Stimulated activated CD4-positive, alpha-beta T cell treated with anti-CD3 and anti-CD28 coated beads, Interleukin-12 subunit alpha, Interleukin-12 subunit beta, amount 100 ng/mL, for 4 hours (primary cell): ENCODE measurements at places on chromosomes 1 and 21.
A peak's percentile ranks its signal among the peaks of the same experiment; 100 is the strongest.

- no peak for DNase-seq
These were observed 37.9 kb upstream of the PTPRF start for GRCh38 chr1:43492826-43493225.

GRCh38 chr1:59132295-59132694 is 164.6 kb upstream of the FGGY start:
- DNase-seq: no peak

DNA sequence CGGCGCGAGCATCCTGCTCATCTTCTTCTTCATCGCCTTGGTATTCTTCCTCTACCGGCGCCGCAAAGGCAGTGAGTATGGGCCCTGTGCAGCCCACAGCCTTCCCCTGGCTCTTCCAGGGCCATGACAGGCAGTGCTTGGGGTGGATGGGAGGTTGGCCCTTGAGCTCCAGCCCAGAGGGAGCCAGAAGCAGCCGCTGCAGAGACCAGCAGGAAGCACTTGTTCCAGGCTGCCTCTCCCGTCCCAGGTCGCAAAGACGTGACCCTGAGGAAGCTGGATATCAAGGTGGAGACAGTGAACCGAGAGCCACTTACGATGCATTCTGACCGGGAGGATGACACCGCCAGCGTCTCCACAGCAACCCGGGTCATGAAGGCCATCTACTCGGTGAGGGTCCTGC is 87.3 kb upstream of the CD1D start:
- DNase-seq: no peak

- DNase-seq: peak; percentile 8
These were observed 165.7 kb downstream of the NCAM2 start for GRCh38 chr21:21163904-21164303.

DNA sequence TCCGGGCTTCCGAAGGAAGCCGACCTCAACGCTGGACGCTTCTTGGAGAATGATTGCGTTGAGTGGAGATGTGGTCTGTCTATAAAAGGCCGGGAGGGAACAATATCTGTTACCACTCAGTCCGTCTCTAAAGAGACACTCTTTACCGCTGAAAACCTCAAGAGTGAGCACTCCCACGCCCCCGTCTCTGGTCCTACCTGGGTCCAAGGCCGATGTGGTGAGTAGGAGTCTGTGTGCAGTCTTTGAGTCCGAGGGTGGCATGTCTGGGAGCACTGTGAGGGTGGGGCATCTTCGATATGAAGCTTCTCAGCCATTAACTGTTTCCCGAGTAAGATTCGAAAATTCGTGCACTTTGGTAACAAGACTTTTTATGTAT is 576 bp downstream of the ZFP69 start:
- peak; percentile 18 for DNase-seq

DNA sequence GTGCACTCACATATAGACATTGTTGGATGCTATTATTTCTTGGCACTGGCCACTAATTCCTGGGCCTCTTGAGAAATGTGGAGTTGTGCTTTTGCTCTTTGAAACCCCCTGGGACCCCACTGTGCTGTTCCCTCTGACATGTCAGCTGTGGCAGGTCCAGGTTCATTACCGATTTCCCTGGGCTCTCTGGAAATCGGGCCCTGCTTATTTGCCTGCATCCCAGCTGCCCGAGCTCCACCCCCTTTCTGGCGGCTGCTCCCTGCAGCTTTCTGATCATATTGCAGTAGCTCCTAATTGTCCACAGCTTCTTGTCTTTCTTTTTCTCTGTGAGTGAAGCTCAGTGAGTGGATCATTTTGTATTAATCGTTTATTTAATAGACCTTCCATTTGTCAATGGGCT is 183.7 kb upstream of the FAM78B start:
- DNase-seq: no peak

GRCh38 chr1:203796236-203796605 is 798 bp downstream of the ZBED6 start:
- DNase-seq: peak; percentile 15

DNA sequence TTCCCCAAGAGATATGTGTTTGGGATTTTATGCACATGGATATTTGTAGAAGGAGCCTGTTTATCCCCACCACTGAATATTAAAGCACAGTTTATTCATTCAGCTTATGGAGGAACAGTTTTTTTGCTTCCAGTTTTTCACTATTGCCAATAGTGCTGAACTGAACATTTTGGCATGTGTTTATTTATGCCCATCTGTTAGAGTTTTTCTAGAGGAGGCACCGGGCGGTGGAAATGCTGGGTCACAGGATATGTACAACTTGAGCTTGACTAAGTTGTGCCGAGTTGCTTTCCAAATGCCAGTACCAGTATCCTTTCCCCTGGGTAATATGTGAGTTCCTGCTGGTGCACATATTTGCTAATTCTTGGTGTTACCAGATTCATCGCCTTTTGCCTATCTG is 111.3 kb downstream of the GREM2 start:
- DNase-seq: no peak

DNA sequence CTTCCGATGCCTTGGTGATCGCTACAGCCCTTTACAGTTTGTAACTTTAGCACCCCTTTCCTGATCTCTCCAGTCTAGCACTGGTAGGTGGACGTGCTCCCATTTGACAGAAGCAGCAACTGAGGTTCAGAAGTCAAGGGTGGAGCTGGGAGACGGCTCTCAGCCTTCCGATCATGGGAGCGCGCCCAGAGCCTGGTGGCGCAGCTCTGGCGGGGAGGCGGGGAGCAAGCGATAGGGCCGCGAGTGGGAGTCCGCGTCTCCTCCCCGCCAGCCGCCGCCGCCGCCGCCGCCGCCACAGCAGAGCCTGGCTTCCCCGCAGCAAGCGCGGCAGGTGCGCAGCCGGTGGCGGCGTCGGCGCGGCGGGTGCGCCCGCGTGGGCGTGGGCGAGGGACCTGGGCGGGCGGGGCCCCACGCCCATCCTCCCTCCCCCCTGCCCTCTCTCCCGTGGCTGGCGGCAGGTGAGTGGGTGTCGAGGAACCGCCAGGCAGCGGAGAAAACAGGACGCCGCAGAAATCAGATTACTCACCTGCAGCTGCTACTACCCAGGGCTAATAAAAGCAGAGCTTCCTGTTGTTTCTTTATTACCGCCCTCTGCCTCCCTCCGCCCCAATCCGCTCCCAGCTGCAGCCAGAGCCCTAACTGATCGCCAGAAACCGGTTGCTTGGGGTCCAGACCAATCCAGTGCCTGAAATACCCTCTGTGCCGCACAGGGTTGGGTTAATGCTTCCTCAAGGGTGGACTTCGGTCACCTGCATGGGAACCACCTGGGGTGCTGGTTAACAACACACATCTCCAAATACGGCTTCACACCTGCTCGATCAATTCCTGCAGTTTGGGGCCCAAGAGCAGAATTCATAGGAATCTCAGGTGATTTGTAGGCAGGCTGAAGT is 60.2 kb upstream of the ID3 start:
- peak; percentile 69 for DNase-seq

- no peak for DNase-seq
These were observed 611.7 kb downstream of the LMO4 start for GRCh38 chr1:87940421-87940820.

- DNase-seq: no peak
These were observed 35.6 kb downstream of the TMEM63A start for GRCh38 chr1:225846331-225847310.

DNA sequence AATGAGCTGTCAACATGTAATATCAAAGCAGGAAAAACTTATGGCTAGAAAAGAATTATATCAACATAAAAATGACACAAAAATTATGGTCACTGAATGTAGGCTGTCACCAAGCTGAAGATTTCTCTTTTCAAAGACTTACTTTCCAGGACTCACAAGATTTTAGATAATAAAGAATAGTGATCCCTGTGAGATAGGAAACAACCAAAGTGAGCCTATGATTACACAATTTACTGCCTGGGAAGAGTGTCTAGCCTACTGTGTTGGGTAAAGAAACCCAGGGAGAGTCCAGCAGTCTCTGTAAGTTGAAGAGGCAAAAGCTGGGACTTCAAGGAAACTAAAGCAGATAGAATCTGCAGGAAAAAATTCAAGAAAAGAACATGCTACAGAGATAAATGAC is 20.2 kb upstream of the RGS1 start:
- no peak for DNase-seq

- no peak for DNase-seq
These were observed 1.8 kb downstream of the SUMO3 start for GRCh38 chr21:44815852-44816628.

DNA sequence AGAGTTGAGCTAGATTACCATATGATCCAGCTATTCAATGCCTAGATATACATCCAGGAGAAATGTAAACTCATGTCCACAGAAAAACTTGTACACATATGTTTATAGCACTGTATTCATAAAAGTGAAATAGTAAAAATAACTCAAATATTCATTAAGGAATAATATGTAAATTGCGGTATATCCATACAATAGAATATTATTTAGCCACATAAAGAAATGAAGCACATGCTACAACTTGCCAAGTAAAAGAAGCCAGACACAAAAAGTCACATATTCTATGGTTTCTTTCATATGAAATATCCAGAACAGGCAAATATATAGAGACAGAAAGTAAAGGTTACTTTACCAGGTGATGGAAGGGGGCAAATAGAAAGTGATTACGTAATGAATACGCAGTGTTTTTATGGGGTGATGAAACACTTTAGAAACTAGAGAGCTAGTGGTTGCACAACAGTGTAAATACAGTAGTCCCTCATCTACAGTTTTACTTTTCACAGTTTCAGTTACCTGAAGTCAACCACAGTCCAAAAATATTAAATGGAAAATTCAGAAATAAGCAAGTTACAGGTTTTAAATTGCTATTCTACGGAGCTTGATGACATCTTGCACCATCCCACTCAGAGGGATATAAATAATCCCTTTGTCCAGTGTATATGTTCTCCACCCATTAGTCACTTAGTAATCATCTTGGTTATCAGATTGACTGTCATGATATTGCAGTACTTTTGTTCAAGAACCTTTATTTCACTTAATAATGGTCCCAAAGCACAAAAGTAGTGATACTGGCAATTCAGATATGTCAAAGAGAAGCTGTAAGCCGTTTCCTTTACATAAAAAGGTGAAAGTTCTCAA is 62.3 kb downstream of the ZNF644 start:
- no peak for DNase-seq

DNA sequence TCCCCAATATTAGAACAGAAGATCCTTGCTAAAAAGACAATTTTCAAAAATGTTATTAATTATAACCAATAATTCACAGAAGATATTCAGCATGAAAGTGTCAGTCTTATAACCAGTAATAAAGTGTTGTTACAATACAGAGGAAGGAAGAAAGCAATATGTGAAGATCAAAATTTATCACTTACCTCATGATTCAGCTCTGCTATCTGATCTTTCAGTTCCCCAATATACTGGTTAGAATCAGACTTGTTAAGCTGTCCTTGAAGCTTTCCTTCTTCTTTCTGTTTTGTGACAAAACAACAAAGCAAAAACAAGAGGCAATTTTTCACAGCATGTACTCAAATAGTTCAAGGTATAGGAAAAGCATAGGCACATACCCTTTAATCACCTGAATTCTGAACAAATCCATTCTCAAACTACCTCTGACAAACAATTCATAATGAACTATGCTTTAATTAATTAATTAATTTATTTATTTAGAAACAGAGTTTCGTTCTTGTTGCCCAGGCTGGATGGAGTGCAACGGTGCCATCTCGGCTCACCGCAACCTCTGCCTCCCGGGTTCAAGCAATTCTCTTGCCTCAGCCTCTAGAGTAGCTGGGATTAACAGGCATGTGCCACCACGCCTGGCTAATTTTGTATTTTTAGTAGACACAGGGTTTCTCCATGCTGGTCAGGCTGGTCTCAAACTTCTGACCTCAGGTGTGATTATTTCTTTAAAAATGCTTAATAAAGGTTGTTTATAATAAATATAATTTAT is 76.9 kb upstream of the GFI1 start:
- no peak for DNase-seq

DNA sequence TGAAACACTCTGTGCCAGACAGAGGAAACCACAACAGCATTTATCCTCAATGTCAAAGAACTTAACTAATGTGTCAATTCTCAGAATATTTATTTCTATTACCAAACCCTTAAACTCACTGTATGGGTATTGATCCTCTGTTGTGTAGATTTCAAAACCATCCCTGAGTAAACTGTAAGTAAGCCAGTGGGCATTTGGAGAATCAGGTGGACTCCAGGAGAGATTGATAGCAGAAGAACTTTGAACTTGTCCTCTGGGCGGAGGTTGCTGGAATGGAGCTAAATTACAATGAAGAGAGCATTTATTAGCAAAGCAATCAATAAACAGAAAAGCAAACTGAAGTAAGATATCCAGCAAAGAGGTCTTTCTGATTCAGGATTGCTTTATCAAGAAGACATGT is 216.1 kb downstream of the USH2A start:
- no peak for DNase-seq

DNA sequence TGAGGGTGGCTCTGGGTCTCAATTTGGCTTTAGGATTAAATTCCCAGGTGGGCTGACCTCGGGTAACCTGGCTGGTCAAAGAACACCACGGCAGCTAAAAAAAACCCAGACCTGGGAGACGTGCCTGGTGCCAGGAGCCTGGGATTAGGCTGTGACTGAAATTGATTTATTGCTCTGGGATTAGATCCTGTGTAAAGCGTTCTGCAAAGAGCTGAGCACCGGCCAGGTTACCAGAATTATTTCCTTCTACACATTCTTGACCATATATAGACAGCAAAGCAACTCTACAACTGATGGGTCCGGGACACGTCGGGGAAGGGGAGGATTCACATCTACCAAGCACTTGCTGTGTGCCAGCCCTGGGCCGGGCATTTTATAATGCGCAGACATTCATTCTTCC is 45.2 kb downstream of the TMCO4 start:
- DNase-seq: no peak

DNA sequence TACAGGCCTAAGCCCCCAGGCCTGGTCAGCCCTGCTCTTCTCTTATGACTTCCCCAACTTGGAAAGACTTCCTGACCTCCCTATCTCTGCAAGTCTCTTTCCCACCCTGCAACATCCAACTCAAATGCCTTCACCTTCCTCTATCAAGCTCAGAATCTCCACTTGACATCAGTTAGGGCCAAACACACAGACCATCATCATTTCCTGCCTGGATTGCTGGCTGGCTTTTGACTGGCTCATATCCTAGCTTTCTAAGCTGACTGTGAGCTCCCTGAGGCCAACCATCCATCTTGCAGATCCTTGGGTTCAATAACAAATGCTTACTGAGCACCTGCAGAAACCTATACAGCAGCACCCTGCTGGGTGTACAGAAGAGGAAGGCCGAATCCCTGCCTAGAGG is 137.3 kb upstream of the EDN2 start:
- no peak for DNase-seq

GRCh38 chr1:150807249-150808023 is 624 bp downstream of the CTSK start:
- no peak for DNase-seq

GRCh38 chr21:15966231-15966630 is 236.4 kb downstream of the USP25 start:
- no peak for DNase-seq

- DNase-seq: peak; percentile 11
These were observed 88.4 kb upstream of the RHOU start for GRCh38 chr1:228646717-228647522.

- no peak for DNase-seq
These were observed 105.9 kb downstream of the GPATCH2 start for GRCh38 chr1:217524787-217525520.
